ENCODE measurements at places on chromosomes 4 and X.

GRCh38 chrX:112636951-112637581, 42.7 kb downstream of the LHFPL1 start:
- no peak for DNase-seq

GRCh38 chrX:154308108-154308946, 12.7 kb downstream of the TKTL1 start:
- no peak for DNase-seq

GRCh38 chr4:99652596-99653436, 4.8 kb downstream of the C4orf54 start:
- DNase-seq: no peak

DNA sequence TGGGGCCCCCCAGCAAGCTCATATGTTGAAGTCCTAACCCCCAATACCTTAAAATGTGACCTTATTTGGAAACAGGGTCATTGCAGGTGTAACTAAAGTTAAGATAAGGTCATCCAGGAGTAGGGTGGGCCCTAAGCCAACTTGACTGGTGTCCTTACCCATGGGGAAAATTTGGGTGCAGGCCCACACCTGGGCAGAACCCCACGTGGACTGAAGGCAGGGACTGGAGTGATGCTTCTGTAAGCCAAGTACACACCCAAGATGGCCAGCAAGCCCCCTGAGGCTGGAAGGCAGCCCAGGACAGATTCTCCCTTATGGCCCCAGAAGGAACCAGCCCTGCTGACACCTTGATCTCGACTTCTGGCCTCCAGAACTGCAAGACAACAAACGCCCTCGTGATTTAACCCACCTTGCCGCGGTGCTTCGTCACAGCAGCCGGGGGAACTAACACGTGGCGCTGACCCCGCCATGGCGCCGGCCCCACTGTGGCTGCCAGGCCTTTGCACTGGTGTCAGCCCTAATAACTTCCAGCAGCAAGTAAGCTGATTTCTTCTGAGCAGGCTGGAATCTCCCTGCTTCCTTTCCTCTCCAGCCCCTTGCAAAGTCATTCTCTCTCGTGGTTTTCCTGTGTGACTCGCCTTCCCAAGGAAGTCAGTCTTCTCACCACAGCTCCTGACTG, 23.2 kb upstream of the MXD4 start:
- no peak for DNase-seq

GRCh38 chr4:102858828-102859464, 9.8 kb upstream of the CISD2 start:
- no peak for DNase-seq

GRCh38 chrX:101658661-101659491, 774 bp downstream of the ARMCX2 start:
- peak; percentile 67 for DNase-seq

DNA sequence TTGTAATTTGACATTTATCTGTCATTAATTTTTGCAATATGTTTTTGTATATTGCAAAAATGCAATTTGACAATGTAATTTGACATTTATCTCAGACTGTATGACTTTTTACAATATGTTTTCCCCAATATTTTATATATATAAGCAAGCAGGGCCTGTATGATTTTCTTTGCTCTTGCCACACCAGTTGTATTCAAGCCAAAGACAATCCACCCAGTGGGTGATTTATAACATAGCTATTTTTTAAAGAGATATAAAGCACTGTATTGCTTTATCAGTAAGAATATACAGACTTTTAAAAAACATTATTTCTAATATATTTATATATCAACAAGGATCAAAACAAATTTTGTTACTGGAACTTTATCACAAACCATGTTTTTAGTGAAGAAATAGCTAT, 47.3 kb downstream of the SLIT2 start:
- DNase-seq: no peak

DNA sequence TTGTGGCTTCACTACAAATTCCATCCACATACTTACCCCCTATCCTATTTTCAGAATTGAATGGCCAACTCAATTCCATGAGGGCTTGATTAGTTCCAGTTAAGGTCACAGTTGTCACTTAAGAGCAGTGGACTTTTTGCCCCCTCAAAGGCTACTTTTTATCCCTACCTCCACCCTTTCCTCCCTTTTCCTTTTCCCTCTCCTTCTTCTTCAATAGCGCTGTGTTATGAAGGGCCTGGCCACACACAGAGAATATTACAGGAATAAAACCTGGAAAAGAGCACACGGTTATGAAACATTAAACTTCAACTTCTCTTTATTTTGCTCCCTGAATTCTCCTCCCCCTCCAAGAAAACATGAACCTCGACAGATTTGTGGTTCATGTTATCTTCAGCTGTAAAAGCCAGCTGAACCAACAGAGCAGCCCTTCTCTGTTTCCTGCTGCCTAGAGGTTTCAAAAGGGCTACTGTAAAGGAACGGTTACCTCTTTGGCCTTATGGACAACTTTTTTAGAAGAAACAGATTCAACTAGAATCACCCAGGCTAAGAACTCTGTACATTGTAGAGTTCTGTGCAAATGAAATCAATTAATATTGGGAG, 87.0 kb upstream of the RPL34 start:
- no peak for DNase-seq

GRCh38 chr4:30842689-30843088, 122.5 kb downstream of the PCDH7 start:
- DNase-seq: no peak

DNA sequence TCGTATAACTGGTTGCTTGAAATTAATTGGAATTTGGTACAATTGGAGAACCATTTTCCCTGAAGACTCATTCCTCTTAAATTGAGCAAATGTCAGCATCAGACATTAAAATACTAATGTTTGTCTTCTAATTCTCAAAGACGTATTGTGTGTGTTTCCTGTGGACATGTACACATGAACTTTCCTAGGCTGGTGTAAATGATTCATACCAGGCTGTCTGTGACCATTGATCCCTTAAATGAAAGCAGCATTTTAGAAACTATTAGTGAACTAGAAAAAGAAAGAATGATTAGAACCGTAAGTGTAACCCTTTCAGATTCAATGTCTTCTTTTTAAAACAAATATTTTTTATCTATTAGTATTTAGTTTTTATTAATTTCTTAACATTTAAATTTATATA, 332.9 kb downstream of the PPP3CA start:
- no peak for DNase-seq

GRCh38 chrX:84362184-84362838, 139.9 kb downstream of the HDX start:
- no peak for DNase-seq

DNA sequence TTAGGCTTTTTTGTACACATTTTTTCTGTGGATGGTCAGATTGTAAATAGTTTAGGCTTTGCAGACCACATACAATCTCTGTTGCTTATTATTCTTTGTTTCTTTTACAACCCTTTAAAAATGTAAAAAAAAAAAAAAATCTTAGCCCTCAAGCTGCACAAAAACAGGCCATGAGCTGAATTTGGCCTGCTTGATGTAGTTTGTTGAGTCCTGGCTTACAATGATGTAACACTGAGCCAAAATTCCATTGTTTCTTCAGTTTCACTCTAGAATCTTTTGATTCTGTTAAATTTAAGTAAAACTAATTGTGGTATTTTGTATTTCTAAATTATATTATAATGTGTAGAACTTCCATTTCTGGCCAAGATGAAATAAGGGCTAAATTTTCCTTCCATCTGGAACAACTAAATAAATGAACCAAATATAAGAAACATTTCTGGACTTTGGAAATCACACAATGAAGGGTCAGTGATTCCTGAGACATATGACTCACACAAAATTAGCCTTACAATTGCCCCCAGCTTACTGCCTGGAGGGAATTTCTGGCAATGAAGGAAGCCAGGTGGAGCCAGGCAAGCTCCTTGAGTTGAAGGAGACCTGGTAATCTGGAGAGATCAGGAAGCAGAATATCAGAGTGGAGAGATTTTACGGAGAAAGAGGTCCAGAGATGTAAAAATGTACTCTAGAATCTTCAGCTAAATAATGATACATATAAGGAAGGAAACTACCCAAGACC, 29.8 kb downstream of the IQCM start:
- no peak for DNase-seq

- DNase-seq: no peak
These were observed 35.1 kb downstream of the HADH start for GRCh38 chr4:108024878-108025165.

DNA sequence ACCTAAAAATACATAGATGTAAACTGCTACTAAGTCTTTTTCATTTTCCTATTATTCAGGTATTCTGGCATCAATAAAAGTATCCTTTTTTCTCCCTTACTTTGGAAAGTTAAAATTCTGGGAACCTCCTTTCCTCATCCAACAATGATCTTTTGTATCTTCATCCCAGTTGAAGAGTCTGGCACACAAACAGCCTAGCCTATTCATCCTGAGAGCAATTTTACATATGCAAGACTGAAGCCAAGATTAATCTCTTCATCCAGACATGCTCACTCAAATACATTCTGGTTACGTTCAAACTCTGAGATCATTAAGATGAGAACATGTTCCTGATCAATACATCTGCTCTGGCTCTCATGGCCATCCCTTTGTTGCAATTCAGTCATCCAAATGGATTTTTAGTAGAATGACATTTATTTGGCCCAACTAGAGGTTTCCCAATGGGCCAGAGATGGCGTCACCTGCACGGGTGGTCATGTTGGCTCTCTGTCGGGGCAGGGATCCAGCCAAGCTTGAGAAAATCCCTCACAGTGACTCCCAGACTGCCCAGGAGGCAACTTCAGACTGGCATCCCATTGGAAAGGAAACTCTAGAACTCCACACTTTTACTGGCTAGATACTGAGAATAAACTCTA, 135.3 kb upstream of the VCX2 start:
- peak; percentile 36 for DNase-seq

GRCh38 chrX:108447303-108447702, 7.7 kb downstream of the COL4A5 start:
- DNase-seq: no peak

GRCh38 chrX:50430917-50431575, 39.6 kb downstream of the DGKK start:
- DNase-seq: no peak

DNA sequence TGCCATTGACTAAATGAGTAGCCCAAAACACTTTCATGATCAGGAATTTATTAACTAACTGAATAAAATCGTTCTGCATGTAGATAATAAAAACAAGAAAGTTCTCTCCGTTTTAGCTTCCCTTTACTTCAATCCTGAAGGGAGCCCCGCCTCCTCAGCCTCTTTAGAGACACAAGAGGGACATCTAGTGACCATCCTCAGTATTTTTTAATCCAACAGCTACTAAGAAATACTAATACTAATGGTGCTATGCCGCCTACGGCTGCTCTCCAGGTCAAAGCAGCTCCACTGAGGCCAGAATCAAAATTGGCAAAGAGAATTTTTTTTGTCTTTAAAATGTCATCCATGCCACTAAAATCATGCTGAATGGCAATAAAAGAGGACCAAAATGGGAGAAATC, 3.2 kb upstream of the PCDH19 start:
- DNase-seq: no peak

GRCh38 chrX:41066391-41066790, 18.9 kb upstream of the USP9X start:
- DNase-seq: no peak

DNA sequence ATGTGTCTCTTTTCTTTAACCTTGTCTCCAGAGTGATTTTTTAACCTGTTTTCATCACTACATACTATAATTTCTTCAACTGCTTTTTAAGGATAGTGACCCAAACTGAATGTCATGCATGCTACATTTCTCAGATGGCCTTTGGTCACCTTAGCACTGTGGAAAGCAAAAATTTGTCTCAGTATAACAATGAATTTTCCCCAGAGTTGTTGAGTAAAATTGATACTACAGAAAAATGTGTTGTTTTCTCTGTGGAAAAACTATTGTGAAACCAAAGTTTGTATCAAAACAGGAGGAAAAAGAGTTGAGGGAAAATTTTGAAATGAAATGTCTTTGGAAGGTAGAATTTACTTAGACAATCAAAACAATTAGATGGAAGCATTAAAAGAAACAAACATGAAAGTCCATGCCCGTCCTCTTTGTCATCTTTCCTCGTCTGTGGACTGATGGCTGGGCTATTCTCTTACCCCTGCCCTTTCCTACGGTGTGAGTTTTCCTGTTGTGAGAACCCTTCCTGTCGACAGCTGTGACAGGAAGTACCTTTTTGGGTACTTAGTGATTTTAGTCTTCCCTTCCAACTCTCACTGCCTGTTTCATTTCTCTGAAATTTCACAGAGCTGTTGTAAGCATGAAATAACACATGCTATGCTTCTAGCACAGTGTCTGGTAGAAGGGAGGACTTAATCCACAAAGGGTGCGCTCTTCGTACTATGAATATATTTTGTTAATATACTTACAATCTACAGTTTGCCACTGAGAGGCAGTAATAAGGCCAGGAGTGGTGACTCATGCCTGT, 50.8 kb downstream of the LRP2BP start:
- DNase-seq: no peak

DNA sequence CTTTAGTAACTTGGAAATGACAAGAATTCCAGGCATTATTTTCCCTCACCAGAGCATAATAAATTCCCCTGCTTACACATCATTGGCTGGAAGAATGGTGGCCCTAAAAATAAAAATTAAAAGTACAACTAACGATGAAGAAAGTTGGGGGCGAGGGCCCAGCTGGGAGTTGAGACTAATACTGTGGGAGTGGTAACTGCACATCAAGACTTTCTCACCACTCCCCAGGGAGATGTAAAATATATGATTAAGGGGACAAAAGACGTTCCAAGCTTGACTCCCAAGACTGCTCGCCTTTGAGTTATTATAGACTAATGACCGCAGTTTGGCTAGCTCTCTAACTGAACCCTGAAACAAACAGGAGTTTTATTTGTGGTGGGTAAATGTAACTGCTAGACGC, 30.0 kb downstream of the SMIM31 start:
- no peak for DNase-seq

- no peak for DNase-seq
These were observed 2.3 kb upstream of the SLBP start for GRCh38 chr4:1714303-1715001.

DNA sequence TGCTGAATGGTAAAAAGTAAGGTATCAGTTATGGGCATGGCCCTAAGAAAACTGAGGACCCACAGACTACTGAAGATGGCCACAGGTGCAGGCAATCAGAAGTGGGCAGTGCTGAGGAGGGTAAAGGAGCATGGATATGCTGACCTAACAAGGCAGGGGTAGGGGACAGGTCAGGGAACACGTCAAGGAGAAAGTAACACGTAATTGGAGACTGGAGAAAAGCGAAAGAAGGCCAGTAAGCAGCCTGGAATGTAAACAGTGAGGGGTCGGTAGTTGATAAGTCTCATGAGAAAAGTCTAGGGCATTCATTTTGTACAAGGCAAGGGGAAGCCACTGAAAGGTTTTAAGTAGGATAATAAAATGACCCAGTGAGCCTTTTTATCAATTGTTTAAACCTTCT, 153.3 kb downstream of the PRDM5 start:
- DNase-seq: no peak
